ENCODE measurements at places on chromosomes 1 and 21.

- DNase-seq = no peak
Measured at GRCh38 chr21:45455674-45456583, 51.0 kb downstream of the COL18A1 start.

DNA sequence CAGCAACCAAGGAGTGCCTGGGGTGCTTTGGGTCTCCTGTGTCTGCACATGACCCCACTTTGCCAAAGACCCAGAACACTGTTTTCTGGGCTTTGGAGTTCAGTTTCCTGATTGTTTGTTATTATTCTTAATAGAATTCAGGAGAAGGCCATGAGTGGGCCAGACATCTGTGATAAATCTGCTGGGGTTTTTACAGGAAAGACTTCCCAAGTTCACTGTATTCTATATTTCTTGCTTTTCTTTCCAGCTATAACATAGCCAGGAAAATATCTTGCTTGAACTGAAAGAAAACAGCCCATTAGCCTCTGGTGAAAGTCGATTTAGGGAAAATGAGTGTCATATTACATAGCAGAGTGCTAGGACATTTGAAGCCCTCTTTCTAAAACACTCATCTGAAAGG is 345.1 kb upstream of the USP24 start:
- no peak for DNase-seq

DNA sequence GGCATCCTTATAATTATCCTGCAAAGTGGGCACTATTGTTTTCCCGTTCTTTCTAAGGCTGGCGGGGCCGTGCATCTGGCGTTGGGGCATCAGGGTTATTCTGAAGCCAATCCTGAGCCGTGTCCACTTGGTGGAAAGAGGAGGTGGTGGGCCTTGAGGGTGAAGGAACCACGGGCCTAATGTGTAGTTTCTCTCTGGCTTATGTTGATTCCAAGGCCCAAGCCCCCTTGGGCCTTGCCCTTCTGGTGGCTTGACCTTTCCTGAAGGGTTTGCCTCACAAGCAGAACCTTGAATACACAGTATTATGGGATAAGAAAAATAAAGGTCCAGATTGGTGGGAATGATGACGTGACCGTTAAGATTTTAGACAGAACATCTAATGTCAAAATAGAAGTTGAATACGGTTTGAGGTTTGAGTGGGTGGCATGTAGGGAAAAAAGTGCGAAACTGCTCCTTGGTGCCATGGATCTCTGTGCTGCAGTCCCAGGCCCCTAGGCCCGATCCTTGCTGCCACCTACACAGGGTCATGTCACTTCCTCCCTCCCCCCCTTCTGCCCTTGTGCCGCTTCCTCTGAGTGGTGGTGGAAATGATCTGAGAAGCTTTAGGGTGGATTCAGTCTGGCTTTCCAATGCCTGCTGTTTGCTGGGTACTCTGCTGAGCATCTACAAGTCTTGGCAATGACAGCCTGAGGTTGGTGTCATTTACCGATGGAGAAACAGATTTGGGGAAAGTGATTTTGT is 90.5 kb downstream of the PRDM2 start:
- DNase-seq = no peak

GRCh38 chr21:43814215-43815106 is 25.1 kb downstream of the RRP1 start:
- no peak for DNase-seq

- no peak for DNase-seq
Measured at GRCh38 chr1:38267037-38268036, 220.7 kb upstream of the POU3F1 start.

DNA sequence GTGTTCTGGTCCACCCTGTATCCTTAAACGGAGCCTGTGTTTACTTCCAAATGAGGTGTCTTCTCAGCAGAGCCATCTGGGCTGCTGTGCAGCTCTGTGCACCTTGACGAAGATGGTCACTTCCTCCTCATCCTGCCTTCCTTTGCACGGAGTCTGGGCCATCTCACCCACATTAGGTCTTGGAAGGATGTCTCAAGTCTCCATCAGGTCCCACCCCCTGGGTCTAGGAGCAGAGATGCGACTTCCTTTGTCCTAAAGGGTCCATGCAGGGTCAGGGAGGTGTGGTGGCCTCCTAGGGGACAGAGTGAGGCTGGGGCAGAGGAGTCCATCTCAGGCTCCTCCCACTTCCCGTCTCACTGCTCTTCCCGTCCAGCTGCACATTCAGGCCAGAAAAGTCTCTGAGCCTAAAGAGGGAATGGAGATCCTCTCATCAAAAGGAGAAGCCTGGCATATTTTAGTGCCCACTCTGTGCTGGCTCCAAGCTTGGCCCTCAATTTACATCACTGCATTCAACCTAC is 209.2 kb downstream of the MATN1 start:
- no peak for DNase-seq

- DNase-seq = no peak
Measured at GRCh38 chr1:180672105-180672504, 40.3 kb downstream of the XPR1 start.

GRCh38 chr1:198171667-198172540 is 15.1 kb downstream of the NEK7 start:
- DNase-seq = no peak

DNA sequence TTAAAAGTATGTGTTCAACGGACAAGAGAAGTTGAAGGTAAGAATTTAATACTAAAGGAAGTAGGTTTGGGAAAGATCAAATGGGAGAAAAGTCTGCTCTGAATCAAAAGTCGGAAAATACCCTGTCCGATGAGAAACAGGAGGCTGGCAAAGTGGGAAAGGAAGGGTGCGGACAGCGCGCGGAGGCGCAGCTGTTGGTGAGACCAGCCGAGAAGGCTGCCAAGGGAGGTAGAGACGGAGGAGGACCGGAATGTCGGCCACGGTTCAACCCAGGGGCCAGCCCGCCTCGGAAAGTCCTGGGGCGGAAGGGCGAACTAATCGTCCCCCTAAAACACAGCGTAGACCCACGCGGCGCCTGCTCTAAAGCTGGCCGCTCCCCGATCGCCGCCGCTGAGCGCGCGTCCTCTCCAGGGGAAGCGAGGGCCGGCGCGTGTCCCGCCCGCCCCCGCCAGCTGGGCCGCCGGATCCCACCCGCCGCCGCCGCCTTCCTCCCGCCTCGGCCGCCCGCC is 639 bp upstream of the SPATA1 start:
- DNase-seq = no peak

DNA sequence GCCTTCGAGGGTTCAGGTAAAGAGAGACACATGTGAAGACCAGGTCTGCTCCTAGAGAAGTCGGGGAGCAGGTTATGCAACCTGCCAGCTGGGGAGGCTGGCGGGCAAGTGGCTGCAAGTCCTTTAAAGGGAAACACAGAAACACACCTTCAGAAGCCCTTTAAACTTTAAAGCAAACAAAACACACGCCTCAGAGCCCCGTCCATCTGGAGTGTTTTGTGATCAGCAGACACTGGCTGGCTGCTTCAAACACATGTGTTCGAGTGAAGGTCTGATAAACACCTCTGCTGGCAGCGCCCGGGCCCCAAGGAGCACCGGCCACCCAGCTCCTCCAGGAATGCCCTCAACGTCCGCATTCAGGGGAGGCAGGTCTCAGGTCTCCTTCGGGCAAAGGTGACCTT is 15.2 kb downstream of the RIPK4 start:
- DNase-seq = no peak

- no peak for DNase-seq
Measured at GRCh38 chr1:54764922-54765561, 719 bp upstream of the PARS2 start.

GRCh38 chr1:4017636-4018365 is 117.7 kb upstream of the C1orf174 start:
- no peak for DNase-seq

DNA sequence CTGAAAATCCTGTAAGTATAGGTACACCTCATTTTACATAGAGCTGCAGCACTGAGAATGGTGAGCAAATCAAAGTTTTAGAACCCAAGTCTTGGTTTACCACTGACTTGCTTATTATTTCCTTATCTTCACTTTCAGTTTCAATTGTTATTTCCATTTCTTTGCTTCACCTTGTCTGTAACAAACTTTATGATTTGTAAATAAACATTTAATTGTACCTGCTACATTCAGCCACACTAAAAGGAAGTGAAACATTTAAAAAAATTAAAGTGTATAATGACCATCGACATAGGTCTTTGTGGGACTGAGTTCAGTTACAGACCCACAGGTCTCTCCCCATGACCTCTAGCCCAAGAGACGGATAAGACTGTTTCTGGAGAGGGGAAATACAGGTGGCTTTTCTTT is 34.4 kb downstream of the LGR6 start:
- DNase-seq = no peak

DNA sequence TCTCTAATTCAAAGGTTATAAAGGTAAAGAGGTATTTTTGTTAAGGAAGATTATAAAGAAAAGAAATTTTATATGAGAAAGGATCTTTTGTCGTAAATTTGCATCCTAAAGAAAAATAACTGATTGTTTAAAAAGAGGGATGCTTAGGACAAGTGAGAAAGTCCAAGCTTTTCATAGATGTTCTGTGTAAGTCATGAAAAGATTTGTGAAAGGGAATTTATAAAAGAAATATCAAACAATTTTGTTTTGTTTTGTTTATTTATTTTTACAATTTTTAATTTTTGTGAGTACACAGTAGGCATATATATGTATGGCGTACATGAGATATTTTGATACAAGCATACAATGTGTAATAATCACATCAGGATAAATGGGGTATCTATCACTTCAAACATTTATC is 145.2 kb downstream of the ADSS2 start:
- DNase-seq = no peak

- no peak for DNase-seq
Measured at GRCh38 chr1:240094041-240094722, 2.5 kb downstream of the FMN2 start.

- no peak for DNase-seq
Measured at GRCh38 chr1:181037386-181037785, 3.6 kb downstream of the MR1 start.

DNA sequence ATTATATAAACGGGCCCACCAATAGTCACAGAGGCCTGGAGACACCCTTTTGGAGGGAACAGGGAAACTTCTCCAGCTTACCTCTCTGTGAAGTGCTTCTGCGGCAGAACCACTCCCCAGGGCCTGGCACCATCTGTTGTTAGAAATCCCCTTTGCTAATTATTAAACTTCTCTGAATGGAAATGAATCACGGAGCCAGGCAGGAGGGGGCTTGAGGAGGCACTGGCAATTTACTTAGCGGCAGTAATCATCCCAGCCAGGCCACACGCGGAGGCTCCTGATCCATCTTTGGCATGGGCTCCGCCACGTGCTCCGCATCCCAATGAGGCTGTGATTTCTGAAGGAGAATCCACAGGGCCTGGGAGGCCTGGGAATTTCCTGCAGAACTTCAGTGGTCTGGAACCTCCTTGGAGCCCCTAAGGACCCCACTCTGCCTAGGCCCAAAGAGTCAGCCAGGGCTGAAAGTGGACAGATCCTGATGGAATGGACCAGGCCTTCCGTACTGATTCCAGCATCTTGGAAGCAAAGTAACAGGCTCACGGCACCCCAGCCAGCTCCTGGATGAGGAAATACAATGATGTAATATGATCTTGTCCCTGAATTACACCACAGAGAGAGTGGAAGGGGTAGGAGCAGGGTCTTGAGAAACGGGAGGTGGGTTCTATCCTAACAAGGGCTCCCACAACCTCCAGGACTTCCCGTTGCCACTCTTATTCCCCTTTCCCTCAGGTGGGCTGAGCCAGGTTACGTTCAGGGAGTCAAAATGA is 62.3 kb downstream of the GRIK3 start:
- DNase-seq = no peak

DNA sequence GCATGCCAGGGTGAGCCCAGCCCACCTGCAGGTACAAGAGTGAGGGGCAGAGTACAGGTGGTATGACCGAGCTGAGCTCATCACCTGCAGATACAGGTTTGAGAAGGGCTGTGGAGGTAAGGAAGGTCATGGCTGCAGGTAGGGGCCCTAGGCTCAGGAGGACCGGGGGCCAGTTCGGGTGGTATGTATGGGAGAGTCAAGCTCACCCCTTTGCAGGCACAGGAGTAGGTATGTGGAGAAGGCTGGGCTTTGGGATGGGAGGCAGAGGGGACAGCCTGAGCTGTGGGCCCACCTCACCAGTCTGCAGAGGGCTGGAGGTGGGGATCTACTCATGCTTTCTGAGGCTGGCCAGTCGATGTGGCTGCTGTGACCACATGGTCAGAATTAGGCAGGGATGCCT is 17.2 kb downstream of the PODN start:
- no peak for DNase-seq

DNA sequence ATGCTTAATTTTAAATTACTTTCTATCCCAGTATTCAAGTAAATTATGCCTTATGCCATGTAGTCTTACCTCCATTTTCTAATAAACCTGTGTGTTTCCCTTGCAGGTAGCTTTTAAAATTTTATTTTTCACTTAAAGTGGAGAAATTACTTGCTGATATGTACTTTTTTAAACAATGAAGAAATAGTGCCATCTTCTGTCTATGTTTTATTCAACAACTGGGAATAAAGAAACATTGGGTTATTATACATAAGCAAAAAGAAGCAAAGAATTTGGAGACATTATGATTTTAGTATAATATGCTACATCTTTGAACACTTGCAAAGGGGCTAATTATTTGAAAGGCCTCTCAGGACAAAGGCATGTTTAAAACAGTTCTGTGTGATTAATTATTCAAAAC is 1912.9 kb downstream of the MRPL39 start:
- DNase-seq = no peak

- no peak for DNase-seq
Measured at GRCh38 chr1:183632114-183632513, 3.5 kb downstream of the ARPC5 start.

DNA sequence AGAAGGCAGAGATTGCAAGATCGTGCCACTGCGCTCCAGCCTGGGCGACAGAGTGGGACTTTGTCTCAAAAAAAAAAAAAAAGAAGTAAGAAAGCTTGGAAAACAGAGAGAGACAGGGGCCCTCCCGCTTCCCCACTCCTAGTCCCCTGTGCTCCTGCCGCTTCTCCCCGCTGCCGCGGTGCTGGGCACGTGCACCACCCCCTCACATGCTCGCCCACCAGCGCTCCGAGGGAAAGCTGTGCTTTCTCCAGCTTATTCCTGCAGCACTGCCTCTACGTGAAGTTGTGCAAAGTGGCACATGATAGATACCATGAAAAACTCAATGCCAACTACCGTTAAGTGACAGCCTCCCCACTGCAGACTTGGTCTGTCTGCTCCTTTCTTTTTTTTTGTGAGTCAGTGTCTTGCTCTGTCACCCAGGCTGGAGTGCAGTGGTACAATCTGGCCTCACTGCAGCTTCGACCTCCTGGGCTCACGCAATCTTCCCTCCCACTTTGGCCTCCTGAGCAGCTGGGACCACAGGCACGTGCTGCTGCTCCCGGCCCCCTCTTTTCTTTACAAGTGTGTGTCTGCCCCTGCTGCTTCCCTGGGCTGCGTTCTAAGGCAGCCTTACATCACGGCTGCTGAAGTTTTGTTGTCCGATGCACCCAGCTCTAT is 15.4 kb downstream of the SLX9 start:
- DNase-seq = no peak

DNA sequence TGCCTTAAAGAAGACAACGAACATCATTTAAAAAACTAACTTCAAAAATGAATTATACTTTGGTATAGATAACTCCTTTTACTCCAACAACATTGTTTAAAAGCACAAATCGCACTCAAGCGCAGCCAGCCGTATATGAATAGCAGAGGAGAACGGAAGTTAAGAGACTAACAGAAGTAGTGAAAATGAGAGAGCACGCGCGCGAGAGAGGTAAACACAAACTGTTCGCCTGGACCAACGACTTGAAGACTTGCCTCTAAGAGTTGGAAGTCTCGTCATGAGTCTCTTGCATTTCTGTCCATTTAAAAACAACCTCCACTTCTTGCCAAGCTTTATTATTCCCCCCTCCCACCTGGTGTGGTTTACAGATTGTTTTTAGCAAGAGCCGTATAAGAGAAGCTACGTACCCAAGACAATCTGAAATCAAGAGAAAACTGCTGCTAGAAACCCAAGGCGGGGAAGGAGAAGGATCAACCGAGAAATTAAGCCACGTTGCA is 479 bp downstream of the SELENOF start:
- DNase-seq = no peak

Data from activated CD8-positive, alpha-beta memory T cell treated with anti-CD3 and anti-CD28 coated beads for 1 hour (primary cell).